Vagina (tissue), 2 donors: ENCODE measurements at places on chromosomes 4 and X.

- no peak for DNase-seq
Observed at GRCh38 chr4:44186096-44186849, 262.3 kb downstream of the KCTD8 start.

DNA sequence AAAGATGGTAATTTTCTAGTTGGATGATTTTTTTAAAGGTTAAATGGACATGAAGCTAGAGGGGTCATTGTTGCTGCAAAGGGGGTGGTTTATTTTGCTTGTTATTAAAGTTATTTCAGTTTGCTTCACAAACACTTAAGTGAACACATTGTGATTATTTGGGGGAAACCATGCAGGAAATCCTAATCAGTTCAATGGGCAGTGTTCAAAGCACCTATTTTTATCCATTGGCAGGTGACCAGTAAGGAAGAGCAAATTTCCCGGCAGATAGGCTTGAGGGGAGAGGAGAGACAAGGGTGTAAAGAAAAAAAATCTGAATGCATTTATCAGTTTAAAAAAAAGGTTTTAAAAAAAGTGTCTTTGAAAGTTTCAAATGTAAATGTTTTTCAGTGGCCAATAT, 17.6 kb downstream of the GPR174 start:
- DNase-seq = no peak

DNA sequence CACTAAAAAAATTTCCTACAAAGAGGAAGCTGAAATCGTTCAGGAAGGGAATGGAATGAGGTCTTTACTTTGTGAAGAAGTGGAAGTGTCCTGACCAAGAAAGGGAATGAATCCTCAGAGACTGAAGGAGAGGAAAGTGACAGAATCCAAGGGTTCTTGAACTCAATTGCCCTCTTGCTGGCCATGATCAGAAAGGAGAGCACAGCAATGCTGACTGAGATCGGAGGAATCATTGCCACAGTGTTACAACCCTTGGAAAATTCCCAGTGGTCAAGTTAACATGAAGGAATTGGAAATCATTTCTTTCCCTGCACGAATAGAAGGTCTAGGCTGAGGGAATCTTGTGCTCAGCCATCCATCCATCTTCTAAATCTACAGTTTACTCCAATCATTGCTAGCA, 190.0 kb upstream of the NEIL3 start:
- no peak for DNase-seq

DNA sequence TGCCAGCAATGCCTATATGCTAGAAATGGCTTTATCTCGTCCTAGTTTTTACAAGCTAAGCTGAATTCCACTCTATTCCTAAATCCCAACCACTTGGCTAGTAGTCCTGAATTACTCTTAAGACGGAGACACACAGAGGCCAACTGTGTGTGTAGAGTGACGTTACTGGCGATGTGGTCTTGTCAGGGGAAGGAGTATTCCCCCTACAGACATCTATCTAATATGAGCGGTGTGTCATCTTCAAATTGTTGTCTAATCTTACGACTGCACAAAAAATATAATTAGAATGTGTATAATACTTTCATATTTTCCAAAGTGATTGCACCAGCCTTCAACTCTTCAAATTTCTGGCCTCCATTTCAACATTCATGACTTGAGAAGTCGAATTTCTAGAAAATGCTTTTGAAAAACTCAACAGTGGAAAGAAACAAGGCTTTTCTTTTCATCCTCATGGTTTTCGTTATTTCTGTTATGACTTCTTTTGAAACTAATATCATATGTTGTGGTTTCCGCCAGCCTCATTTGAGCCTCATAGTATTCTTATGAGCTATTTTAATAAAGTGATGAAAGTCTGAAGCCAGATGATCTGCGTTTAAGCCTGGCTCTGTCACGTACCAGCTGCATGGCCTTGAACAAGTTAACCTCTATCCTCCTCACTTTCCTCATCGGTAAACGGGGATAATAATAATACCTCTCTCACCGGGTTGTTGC, 132.3 kb downstream of the SOWAHB start:
- DNase-seq = no peak

GRCh38 chr4:26780539-26780938, 80.1 kb upstream of the STIM2 start:
- no peak for DNase-seq

DNA sequence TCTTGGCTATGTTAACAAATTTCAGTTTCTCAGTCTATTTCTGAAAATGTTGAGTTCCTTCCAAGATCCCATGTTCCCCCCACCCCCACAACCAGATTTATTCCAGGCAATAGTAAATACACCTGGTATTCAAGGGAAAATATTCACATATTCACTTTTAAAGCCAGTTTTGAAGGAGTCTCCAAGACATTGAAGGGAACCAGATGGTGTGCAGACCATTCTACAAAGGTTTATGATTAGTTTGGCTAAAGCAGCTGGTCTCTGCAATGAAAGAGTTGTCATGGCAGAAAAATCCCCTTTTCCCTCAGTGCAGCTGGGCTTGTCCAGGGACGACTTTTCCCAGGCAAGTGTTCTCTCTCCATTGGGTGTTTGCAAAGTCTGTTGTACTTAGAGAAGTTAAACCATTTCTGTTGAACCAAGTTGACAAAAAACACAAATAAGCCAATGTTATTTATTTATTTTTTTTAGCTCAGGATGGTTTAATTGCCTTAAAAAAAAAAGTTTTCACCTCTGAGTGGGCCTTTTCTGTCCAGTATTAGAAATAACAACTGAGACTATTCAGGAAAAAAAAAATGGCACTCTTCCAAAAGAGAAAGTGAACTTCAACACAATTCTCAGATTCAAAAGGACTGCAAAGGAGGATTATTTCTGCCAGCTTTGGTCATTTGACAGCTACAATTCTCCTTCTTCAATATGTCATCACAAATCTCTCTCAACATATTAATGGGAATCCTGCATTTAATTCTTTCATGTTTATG, 410.6 kb downstream of the IL1RAPL1 start:
- DNase-seq = no peak

- no peak for DNase-seq
Observed at GRCh38 chr4:54767376-54767775, 109.6 kb downstream of the KIT start.

DNA sequence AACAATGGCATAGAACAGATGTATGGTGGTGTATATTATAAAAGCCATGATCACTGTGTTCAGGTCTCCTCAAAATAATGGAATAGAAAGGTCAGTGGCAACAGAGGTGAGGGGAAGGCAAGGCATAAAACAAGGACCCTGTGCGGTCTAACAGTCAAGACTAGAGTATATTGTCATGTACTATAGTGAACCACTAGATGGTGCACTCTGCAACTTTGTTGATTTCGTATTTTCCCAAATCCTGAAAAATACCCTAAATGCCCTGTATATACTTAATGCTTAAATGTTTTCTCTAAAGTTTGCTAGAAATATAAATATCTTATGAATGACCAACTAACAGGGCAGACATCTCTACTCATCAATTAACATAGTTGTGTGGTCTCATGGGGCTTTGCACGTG, 453.0 kb downstream of the PCDH11X start:
- no peak for DNase-seq

DNA sequence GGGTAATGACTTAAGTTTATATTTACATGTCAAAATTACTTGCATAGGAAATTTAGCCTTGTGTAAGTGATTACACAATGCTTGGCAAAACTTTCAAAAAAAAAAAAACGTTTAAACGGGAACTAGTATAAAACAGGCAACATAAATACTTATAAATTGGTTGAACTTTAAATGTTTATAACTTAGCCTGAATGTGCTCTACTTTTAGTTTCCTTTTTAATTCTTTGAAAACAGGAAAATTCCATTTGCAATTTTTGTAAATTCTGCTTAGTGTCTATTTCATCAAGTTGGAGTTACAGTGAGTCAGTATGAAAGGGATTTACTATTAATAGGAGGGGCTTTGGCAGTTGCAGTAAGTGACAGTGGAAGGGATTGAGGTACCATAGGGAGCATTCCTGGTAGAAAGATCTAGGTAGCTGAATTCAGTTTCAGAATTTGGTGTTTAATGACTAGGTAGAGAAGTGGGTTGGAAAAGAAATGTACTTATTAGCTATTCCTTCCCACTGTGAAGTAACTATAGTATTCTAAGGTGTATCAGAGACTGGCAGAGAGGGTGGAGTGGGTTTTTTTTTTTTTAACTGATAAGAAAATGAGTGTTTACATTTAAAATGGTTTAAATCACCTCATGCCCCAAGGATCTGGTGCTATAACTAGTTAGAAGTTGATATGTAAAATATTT, 2.8 kb downstream of the STAG2 start:
- DNase-seq = no peak

DNA sequence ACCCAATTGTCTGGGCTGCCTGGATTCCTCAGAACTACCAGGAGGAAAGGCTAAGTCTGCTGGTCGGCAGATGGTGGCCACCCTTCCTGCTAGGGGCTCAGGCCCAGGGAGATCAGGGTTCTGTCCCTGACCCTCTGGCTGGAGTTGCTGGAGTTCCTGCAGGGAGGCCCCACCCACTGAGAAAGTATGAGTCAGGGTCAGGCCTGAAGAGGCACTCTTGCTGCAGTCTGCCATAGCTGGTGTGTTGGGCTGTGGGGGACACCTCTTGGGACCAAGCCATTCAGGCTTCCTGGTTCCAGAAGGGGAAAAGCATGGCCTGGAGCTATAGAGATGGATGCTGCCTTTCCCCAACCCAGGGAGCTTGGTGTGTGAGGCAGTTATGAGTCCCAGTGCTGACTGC, 40.4 kb upstream of the PCDH18 start:
- DNase-seq = no peak

DNA sequence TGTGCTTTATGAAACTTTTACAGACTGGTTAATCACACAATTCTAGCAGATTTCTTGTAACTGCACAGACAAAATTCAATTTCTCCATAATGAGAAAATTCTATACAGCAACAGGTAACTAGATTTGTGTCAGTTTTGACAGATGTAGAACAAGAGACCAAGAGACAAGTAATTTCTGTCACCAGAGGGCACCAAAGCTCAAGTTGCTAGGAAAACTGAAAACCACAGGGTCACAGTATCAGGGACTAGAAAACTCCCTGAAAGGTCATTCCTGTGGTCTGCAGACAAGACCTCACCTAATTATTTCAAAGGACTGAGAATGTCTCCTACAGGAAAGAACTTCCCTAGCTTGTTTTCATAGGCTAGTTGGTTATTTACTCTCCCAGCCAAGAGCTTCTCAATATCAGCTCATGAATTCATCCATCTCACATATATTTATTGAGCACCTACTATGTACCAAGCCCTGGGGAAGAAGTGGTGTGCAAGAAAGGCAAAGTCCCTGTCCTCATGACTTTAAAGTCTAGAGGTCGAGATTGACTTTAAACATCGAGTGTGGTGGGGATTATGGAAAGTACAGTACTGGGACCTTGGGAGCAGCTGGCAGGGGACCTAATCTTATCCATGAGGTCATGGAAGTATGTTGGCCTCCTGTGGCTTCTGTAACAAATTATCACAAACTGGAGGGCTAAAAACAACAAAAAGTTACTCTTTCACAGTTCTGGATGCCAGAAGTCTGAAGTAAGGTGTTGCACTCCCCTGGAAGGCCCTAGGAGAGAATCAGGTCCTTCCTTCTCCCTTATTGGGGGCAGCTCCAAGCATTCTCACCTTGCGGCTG, 47.8 kb upstream of the SETD7 start:
- DNase-seq = no peak

DNA sequence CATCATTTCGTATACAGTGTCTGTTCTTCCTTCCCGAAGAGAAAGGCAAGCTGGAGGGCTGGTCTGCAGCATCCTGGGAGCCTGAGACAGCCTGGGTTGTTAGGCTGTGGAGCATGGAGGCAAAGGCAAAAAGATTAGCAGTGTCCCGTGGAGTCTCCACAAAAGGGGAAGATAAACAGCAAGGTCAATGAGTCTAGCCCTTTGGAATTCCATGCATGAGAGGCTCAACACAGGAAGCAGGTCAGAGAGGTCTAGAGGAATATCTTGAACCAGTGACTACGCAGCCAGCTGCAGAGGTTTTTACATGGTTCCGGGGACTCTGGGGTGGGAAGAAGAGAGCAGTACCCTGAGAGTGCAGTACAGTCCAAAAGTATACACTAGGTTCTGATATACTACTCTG, 12.2 kb upstream of the MCF2 start:
- no peak for DNase-seq

DNA sequence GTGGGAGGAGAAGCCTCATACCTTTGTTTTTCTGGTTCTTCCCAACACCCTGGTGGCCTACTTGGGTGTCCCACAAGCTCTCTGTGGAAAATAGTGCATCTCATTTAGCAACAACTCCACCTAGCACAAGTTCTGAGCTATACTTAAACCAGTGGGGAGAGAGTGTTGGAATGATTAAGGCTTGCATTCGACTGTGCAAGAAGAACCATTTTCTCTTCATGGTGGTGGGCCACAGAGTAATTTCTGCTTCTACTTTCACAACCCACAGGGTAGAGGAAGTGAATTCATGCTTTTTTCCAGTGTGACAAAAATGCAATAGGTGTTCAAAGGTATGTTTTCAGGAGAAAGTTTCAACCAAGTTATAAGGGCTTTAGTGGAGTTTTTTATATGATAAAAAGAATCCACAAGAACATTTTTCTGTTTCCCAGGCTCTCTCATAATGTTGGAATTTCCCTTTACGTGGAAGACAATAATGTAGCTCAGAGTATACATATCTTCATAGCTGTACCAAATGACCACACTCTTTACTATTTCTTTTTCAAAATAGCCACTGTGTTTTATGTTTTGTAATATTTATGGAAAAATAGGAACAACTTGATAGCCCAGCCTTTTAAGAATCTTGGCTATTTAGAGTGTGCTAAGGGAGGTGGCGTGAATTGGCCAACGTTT, 80.3 kb upstream of the HHIP start:
- no peak for DNase-seq

- DNase-seq = no peak
Observed at GRCh38 chr4:20391198-20391597, 139.5 kb downstream of the SLIT2 start.

DNA sequence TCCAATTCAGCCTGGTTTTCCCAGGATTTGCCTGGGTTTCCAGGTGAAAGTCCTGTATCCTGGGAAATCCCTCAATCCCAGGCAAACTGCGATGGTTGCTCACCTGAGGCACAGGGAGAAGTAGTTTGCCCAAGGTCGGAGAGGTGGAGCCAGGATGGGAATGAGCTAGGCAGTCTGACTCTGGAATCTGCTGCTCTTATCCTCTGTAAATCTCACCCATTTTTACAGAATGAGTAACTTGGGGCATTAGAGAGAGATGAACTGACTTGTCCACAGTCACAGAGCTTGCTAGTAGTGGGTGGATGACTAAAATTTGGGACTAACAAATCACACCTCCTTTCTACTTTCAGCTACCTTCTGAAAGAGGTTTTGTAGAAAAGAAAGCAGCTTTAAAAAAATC, 9.8 kb upstream of the ARX start:
- DNase-seq = no peak

- no peak for DNase-seq
Observed at GRCh38 chr4:100082852-100083251, 107.4 kb downstream of the DDIT4L start.
